SJCRH30 (cell line): ENCODE measurements at places on chromosomes 1 and 21.
A peak's percentile ranks its signal among the peaks of the same experiment; 100 is the strongest.

DNA sequence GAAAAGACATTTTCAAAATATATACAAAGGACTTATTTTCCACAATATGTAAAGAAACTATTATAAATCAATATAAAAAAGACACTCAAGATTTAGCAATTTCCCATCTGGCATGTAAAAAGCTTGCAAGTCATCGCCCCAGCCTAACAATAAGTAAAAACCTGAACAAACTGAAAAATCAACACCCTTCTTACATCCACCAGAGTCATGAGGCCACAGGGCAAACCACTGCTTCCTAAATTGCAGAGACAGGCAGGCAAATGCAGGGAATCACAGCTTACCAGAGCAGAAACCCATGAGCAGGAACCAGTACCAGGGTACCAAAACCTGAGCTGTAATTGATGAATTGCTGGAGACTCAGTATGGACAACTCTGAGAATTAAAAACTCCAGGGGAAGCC, 16.7 kb upstream of the WNT2B start:
- DNase-seq = no peak

- DNase-seq = peak; percentile 62
Measured at GRCh38 chr1:219990782-219991510, 55.4 kb downstream of the EPRS1 start.

DNA sequence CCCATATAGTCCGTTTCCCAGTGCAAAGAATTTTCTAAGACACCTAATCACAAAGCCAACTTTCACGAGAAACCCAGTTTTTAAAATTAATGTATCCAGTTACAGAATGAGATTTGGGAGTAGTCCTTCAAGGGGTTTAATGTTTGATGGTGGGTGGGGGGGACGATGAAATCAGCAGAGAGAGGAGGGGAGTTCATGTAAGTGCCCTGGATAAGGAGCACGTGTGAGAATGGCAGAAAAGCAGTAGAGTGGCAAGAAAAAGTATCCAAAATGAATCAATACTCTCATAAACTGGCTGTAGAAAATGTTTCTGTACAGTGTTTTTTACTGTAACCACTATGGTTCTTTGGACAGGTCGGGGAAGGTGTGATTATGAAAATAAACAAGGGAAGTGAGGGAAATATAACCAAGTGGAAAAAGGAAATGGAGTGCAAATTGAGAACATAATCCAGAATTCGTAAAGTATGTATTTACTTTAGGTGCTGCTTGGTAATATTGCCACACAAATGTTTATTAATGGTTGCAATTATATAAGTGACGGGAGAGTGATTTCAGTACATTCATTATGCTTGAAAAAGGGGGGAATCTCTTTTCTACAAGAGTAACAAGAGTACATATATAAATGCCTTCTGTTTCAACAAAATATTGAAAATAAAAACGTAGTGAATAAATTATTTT, 118.7 kb upstream of the RRP15 start:
- no peak for DNase-seq

DNA sequence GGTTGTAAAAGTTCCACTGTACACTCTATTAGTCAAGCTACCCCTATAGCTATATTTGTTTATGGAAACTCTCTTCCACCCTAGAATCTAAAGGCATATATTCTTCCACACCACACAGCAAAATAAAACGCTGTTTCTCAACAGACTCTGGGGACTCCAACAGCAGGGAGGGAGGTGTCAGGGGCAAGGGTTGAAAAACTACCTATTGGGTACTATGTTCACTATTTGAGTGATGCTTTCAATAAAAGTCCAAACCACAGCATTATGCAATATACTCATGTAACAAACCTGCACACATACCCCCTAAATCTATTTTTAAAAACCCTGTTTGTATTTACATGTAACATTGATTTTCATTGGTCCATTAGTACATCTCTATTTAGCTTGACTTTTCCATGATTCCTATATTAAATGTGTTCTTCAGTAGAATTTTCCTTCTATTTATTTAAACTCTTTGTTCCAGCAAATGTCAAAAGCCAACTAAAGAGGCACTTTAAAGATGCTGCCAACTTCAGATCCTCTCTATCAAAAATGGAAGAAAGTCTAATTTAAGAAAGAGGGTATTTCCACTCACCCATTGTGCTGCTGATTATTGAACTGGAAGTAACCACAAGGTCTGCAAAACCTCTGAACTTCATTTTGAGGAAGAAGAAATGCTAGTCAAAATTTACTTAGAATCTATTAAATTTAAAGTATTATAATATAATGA, 26.2 kb downstream of the RGS7 start:
- no peak for DNase-seq

- no peak for DNase-seq
Measured at GRCh38 chr1:177546346-177546745, 375.6 kb downstream of the BRINP2 start.

- DNase-seq = no peak
Measured at GRCh38 chr1:9107136-9107535, 21.8 kb downstream of the GPR157 start.

DNA sequence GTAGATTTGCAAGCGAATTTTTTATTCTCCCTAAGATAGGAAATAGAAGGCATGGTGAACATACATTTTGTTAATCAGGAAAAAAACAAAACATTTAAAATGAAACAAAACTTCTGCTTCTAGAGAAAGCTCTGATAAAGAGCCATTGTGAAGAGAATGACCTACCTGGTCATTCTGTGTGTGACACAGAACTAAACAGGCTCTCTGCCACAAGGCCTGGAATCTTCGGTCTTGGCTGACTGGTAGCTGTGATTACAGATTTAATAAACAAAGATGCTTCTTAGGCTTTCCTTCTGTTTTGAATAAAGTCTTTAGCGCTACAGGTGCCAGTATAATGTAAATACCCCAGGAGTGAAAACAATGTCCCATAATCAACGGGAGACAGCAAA, 22.1 kb downstream of the SLC35D1 start:
- no peak for DNase-seq

- DNase-seq = peak; percentile 36
Measured at GRCh38 chr1:67439277-67440029, 9.3 kb upstream of the SERBP1 start.
